Peyer's patch (tissue), 4 donors: ENCODE measurements at places on chromosomes 4 and X. TPM values are rescaled to one million over a fixed set of nuclear protein-coding genes. Genes with fewer than 3 reads are reported as not detected.

The STEEP1 gene
- total RNA-seq, result 15.4 TPM

The NXF2 gene
- not detected for total RNA-seq

The JADE3 gene
- 19.8 TPM for total RNA-seq

The CCKAR gene
- not detected for total RNA-seq

The SYN1 gene
- not detected for total RNA-seq

The SASH3 gene
- 6.2 TPM for total RNA-seq

The TRPC3 gene
- total RNA-seq, result not detected

The CFI gene
- total RNA-seq, result 8.3 TPM

The PCSK1N gene
- total RNA-seq, result 19.0 TPM

The SEPSECS gene
- 25.9 TPM for total RNA-seq

The SORCS2 gene
- 9.9 TPM for total RNA-seq

The LETM1 gene
- total RNA-seq, result 93.3 TPM

The PASD1 gene
- total RNA-seq, result not detected

The CTAG2 gene
- not detected for total RNA-seq

The TCEAL9 gene
- 33.0 TPM for total RNA-seq

The SATL1 gene
- not detected for total RNA-seq

The DMRTC1 gene
- not detected for total RNA-seq

The CXCL5 gene
- total RNA-seq, result not detected

The MORC4 gene
- 8.3 TPM for total RNA-seq

The NAP1L2 gene
- total RNA-seq, result not detected

The NUP54 gene
- 26.0 TPM for total RNA-seq

The MAGEE2 gene
- not detected for total RNA-seq

The NPY2R gene
- not detected for total RNA-seq
